CD4-positive, alpha-beta T cell treated with Interleukin-21 for 1 hour (primary cell): ENCODE measurements at places on chromosomes 12 and 14.

GRCh38 chr12:70482764-70483163 is 116.7 kb downstream of the KCNMB4 start:
- no peak for DNase-seq

- no peak for DNase-seq
These were observed 221.8 kb downstream of the SLC41A2 start for GRCh38 chr12:104736307-104736706.

DNA sequence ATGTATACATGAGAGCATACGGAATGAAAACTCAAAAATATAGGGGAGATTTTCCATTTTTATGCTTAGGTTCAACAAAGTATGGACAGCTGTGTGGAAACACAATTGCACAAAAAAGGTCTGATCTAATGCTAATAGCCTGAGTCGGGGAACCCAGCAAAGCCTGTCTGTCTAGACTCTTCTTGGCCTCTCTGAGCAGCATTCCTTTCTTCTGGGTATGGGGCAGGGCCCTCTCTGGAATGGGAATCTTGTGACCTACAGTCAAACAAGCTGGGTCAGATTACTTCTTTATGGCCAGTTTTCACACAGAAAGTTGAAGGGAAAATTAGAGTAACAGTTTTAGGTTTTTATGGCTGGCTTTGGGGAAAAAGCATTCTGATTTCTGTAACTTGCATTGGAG is 534.0 kb upstream of the LMO3 start:
- no peak for DNase-seq

GRCh38 chr12:94202245-94203180 is 54.1 kb downstream of the PLXNC1 start:
- no peak for DNase-seq

GRCh38 chr12:69985656-69986055 is 160.6 kb downstream of the MYRFL start:
- DNase-seq: no peak

GRCh38 chr14:65558363-65558762 is 145.8 kb downstream of the FUT8 start:
- no peak for DNase-seq

GRCh38 chr14:55807053-55807880 is 227.3 kb downstream of the KTN1 start:
- DNase-seq: peak; percentile 89

- DNase-seq: no peak
These were observed at the start of gene RAB35 for GRCh38 chr12:120116441-120116791. TSS of gene RAB35 (minus strand) at chr12:120116753. CDS start at chr12:120116650, 103 bp downstream.

GRCh38 chr12:129605666-129606065 is 298.2 kb downstream of the TMEM132D start:
- DNase-seq: no peak

GRCh38 chr12:49553512-49554088 is 14.3 kb downstream of the MCRS1 start:
- DNase-seq: peak; percentile 63

DNA sequence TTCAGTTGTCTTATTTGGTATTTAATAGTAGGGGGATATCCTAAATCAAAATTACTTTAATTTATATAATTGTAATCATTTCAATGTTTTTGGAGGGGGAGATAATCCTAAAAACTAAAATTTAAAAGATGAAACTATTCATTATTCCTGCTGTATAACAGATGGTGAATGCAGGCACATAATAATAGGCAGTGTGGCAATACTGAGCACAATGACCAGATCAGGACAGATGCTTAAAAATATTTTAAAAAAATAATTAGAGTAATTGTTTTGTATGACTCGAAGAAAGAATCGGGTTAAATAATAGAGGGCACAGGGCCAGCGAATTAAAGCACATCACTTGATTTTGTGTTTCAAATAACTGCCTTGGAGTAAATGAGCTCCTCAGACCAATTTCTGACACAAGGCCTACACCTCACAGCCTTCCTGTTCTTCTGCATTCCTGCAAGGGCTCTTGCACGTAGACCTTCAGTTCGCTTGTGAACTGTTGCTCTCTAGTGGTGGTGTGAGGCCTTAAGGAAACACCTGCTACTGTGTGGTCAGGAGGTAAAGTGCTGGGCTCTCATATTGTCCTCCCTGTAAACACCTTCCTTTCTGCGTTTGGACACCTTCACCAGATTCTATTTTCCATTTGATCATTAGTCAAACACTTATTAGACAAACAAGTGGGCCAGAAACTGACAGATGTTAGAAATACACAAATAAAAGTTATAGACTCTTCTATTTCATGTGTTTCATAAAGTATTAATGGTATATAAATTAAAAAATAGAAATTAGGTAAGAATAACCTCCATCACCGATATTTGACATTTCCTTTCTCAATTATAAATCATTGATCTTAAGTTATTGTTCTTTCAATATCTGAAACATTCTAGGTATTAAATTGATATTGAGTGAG is 29.3 kb upstream of the KLRF1 start:
- peak; percentile 88 for DNase-seq

DNA sequence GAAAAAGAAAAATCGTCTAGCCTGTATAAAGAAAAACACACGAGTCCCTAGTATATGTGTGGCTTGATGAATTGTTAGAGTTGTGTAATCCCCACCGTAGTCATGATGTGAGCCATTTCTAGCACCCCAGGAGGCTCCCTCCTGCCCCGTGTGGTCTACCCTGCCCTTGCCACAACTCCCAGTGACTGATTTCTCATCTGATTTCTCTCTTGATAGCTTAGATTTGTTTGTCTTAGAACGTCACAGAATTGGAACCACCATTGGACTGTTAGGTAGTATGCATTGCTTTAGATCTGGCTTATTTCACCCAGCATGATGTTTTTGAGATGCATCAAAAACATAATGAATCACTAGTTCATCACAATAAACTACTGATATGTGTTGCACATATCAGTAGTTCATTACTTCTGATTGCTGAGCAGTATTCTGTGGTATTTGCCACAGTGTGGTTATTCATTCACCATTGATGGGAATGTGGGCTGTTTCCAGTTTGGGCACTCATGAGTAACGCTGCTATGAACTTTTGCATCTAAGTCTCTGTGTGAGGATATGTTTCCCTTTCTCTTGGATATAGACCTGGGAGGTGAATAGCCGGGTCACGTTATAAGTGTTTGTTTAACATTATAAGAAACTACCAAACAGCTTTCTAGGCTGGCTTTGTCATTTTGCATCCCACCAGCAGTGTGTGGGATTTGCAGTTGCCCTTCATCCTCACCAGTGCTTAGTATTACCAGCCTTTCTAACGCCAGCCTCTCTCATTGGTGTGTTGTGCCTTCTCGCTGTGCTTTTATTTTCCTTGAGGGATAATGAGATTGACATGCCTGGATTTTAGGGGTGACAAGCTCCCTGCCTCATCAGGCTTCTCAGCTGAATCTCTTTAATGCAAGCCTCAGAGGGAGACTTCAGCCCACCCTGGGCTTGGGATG is 31.9 kb upstream of the NCOR2 start:
- no peak for DNase-seq

- no peak for DNase-seq
These were observed 5.9 kb downstream of the POMT2 start for GRCh38 chr14:77314539-77315457.

- DNase-seq: peak; percentile 87
These were observed at the start of gene TMEM120B for GRCh38 chr12:121712461-121713256. TSS of gene TMEM120B (plus strand) at chr12:121712752. CDS start at chr12:121712896, 144 bp downstream.

DNA sequence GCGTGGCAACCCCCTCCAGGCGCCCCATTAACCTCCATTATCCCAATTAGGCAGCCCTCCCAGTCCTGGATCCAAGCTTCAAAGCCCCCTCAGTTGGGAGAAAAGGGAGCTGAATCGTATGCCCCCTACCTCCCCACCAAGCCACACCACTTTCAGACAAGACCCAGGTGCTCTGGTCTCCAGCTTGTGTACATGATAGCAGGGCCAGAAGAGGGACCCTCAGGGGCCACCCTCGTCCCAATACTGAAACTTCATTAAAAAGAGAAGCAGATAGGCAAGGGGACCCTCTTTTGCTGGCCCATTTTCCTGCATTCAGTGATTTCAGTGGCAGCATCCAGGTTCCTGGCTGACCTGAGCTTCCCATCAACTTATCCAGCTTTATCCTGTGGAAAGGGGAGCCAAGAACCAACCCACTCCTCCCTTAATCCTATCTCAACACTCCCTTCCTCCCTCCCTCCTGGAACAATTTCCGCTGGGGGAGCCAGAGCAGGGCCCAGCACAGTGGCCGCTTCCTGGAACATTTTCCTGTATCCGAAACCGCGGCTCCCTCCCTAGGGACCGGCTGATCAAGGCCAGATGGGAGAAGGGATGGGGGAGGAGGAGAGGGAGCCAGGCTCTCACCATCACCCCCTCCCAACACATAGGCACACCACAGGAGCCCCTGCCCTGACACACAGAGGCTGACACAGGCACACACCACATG is 9.5 kb upstream of the SP7 start:
- no peak for DNase-seq

DNA sequence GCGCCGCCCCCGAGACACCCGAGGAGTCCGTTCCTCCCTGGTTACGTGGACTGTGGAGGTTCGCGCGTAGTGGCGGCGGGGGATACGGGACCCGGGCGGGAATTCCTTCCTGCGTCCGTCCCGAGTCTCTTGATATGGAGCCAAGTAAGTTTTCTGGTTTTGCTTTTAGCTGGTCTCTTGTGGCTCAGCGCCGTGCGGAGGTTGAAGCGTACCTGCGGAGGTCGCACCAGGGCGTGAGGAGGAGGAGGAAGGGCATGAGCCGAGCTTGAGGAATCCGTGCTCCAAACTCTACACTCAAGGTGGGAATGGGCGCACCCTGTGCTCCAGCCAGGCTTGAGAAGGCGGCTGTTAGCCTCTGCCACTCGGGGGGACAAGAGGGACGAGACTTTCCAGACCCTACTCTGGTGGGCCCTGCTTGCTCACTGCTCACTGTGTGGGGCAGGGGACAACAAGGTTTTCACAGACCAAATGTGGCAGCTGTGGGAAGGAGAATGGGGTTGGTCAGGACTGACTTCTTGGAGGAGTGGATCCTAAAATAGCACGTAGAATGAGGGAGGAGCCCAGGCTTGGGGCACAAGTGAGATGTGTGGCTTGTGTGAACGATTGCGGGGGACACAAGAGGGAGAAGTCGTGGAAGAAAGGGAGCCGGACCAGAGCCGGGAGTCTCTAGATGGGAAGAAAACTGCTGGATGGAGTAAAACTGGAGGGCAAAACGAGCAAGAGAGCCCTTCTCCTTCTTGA is 577 bp downstream of the ATG101 start:
- DNase-seq: no peak

DNA sequence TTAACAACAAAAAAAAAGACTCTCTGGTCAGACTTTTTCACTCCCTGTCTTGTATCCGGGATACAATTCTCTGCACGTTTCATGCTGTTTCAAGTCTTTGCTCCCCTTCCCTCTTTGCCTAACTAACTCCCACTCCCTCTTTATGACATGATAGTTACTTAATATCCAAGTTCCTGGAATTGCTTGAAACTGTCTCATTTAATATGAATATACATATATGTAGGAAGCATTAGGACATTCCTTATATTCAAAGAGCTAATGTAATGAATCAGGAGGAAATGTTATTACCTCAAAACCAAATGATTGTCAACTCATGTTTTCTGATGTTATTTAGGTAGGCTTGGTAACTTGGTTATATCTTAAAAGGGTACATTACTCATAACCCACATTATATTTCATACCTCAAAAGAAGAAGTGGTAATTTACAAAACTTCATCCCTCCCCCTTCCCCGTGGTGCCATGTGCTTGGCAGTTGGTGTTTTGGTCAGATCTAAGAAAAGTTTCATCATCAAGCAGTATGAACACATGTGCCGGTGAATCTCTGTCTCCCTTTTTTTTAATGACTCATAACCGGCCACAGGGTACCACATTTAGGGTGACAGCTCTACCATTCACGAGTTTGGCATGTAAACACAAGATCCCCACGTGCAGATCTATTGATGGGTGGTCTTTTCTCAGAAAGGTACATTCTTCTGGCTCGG is 56.5 kb downstream of the HCAR2 start:
- DNase-seq: peak; percentile 38

GRCh38 chr12:62794218-62794583 is 140.7 kb downstream of the PPM1H start:
- no peak for DNase-seq

DNA sequence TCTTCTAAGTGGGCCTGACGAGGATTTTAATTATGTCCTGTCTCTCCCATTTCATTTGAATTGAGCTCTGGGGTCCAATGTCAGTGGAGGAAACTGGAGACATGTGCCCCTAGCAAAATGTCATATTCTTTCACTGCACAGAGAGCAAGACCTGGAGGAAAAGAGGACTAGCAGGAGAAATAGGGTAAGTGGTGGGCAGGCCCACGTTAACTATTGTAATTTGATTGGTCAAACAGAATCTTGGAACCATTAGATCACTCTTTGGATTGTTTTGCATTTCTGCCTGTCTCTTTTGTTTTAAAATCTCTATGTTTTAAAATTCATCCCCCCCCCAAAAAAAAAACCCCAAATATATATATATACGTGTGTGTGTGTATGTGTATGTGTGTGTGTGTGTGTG is 113.9 kb upstream of the PELI2 start:
- no peak for DNase-seq

DNA sequence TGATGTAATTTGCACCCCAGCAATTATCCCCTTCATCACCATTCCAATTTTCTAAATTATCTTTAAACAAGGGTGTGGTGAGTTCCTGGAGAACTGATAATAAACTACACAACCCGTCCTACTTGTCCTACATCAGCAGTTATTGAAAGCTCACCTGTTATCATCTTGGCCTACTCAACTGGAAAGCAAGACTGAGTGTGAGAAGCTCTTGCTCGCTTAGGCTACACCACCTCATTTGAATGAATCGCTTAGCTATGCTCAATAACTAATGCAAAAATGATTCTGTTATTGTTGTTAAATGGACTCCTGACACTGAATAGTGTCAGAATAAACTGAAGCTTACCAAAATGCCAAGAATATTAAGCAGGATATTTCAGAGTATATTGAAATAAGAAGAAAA is 115.4 kb upstream of the BTG1 start:
- no peak for DNase-seq

- DNase-seq: no peak
These were observed 59.8 kb downstream of the PRMT8 start for GRCh38 chr12:3550839-3551238.

GRCh38 chr12:120998435-120998834 is 17.9 kb downstream of the C12orf43 start:
- DNase-seq: no peak

DNA sequence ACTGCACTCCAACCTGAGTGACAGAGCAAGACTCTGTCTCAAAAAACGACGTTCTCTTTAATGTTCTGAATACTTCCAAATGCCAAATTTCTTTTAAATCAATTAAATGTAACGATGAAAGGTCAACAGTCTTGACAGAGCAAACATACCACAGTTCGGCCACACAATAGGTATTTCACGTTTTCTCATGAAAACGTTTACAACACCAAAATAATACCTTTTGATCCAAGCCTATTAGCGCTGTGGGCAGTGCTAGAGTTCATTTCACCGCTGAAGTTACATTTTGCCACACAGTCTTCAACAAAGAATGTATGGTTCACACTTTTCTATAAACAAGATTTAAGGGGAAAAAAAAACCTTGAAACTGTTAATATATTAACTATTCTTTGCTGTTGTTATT is 122.1 kb downstream of the MED13L start:
- no peak for DNase-seq
